ENCODE measurements at places on chromosomes 7 and 10.

DNA sequence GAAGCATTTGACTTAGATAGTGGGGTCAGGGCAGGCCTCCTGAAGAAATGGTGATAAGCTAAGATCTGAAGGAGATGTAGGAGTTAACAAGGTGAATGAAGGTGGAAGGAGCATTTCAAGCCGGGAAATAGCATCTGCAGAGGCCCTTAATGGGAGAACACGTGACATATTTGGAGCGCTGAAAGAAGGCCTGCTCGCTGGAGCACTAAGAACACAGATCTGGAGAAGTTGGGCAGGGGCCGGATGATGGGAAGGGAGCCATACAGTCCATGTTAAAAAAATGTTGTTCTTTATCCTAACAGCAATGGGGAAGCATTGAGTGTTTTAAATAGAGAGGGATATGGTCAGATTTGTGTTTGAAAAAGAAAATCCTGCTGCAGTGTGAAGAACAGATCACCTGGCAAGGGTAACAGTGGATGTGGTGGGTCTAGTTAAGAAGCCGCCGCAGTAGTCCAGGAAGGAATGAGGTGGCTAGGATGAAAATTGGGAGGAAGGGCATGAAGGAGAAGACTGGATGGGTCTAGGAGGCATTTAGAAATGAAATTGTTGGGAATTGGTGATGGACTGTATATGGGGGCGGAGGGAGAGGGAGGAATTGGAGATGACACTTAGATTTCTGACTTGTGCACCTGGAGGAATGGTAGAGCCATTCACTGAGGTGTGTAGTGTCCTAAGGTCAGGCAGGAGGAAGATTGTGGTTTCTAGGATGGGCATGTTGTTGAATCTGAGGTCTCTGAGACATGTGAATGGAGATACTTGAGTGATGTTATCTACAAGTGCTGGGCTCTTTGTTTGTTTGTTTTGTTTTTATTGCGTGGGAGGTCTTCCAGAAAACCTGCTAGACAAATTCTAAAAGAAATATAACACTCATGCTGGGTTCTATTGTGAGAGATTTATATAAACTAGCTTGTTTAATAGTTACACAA lies 58.4 kb downstream of the MET start:
- DNase-seq, result no peak

DNA sequence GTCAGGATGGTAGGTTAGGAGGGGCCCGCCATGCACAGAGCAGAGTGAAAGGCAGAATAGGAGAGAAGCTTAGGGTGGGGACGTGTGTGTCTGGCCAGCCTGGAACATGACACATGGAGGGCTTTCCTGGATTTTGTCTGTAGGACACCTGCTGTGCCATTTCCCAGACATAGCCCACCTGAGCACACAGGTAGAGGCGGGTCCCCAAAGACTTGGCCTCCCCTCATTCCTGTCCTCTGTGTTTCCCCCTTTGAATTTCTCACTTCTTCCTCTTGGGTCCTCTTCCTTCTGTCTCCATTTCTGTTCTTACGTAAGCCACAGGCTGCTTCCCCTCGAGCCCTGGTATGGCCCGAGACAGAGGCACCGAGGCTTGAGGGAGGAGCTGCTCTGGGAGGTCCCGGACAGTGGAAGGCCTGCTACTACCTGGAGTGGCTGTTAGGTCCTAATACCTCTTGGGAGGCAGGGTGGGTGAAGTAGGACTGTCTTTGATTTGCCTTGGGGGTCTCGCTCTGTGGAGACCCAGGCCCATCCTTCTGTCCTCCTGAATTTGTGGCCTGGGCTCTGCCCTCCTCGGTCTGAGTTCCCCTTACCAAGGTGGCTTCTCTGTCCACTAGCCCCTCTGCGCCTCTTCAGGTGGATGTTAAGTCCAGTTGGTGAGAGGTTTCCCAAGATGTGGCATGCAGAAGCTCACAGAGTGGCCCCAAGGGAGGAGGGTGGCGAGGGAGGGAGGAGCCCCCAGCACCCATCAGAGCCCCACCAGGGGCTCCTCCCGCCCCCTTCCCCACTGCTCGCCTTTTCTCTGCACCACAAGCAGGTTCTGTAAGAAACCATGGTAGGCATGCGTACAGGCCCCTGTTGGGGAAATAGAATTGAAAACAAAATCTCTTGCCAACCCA lies 5.5 kb downstream of the ZNF775 start:
- no peak for DNase-seq

- no peak for DNase-seq
These were observed 16.8 kb downstream of the CALU start for GRCh38 chr7:128755819-128756476.

- peak; percentile 33 for DNase-seq
These were observed 4.6 kb downstream of the TRPV6 start for GRCh38 chr7:142880876-142881505.

GRCh38 chr10:43408710-43409384 lies at the start of gene HNRNPF:
HNRNPF (minus strand) TSS chr10:43409186; CDS start chr10:43387884, 21,302 bp downstream.
- DNase-seq, result peak; percentile 89
